Dermis blood vessel endothelial cell (primary cell): ENCODE measurements at places on chromosomes 12 and 14.

DNA sequence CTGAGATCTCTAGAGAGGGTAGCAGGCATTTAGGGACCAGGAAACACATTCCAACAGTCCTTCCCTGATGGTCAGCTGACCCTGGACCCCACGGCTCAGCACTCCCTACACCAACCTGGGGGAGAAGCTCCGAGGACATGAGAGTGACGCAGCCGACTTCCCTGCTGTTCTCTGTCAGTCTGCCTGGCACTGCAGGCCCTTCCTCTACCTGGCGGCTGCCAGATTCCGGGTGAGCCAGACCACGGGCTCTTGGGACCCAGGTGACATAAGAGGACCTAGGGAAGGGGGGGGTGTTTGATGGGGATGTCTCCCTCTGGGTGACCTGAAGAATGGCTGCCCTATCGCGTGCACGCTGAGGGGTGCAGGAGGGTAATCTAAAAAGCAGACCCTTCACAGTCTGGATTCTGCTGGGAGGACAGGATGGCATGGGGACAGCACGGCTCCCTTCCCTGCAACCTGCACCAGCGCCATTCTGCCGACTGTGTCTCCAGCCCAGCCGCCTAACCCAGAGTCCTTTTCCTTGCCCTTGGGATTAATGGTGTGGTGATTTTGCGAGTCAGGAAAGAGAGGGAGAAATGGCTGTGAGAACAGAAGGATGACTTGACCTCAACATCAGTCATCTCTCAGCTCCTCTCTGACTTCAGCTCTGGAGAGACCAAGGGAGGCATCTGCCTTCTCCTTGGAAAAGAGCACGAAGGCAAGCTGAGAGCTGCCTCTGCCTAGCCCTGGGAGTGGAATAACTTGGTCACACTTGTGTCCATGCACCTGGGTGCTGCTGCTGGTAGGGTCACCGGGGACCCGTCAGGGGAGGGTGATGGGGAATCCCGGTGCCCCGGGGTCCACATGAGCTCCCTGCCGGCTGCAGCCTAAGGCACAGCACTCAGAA is 158.5 kb downstream of the CALM1 start:
- DNase-seq, result no peak

GRCh38 chr14:103504991-103505565 is 17.6 kb downstream of the CKB start:
- DNase-seq, result no peak

DNA sequence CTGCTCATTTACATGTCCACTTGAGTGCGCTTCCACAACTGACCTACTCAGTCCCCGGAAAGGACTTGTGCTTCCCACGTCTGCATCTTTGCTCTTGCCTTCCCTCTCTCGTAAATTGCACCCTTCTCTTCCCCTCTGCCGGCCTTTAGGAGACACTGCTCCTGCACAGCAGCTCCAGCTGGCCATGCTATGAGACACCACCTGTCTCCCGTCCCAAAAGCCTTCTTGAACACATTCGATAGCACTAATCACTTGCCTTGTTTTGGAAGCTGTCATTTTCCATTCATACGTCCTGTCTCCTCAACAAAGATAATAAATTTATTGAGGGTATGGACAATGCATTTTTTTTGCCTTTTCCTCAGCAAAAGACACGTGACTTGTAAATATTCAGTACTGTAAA is 15.7 kb upstream of the KCNA1 start:
- DNase-seq, result no peak

DNA sequence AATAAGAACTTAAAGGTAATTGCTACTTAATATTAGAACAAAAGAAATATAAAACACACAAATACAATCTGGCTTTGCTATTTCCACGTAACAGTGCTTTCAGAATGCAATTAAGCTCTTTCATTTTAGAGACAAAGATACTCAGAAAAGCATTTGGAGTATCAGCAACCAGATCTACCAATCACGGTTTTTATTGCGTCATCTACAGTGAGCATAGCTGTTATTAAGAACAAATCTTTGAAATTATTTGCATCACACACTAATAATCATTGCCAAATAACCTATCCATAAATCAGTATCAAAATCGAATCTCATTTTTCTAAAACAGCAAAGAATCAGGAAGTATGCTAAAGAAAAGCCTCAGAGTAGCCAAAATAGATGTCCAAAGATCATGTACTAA is 26.9 kb upstream of the GARIN2 start:
- no peak for DNase-seq

GRCh38 chr12:121277374-121277759 is 19.1 kb downstream of the CAMKK2 start:
- DNase-seq, result no peak

- no peak for DNase-seq
Measured at GRCh38 chr12:94057262-94058151, 90.9 kb upstream of the PLXNC1 start.

DNA sequence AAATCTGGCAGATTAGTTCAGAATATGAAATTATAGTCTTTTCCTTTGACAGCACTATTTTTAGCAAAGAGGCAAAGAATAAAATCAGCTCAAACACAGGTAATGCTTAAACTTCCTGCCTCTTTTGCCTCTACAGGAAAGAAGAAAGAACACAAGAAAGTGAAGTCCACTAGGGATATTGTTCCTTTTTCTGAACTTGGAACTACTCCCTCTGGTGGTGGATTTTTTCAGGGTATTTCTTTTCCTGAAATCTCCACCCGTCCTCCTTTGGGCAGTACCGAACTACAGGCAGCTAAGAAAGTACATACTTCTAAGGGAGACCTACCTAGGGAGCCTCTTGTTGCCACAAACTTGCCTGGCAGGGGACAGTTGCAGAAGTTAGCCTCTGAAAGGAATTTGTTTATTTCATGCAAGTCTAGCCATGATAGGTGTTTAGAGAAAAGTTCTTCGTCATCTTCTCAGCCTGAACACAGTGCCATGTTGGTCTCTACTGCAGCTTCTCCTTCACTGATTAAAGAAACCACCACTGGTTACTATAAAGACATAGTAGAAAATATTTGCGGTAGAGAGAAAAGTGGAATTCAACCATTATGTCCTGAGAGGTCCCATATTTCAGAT is 17.4 kb downstream of the TMPO start:
- peak; percentile 67 for DNase-seq

DNA sequence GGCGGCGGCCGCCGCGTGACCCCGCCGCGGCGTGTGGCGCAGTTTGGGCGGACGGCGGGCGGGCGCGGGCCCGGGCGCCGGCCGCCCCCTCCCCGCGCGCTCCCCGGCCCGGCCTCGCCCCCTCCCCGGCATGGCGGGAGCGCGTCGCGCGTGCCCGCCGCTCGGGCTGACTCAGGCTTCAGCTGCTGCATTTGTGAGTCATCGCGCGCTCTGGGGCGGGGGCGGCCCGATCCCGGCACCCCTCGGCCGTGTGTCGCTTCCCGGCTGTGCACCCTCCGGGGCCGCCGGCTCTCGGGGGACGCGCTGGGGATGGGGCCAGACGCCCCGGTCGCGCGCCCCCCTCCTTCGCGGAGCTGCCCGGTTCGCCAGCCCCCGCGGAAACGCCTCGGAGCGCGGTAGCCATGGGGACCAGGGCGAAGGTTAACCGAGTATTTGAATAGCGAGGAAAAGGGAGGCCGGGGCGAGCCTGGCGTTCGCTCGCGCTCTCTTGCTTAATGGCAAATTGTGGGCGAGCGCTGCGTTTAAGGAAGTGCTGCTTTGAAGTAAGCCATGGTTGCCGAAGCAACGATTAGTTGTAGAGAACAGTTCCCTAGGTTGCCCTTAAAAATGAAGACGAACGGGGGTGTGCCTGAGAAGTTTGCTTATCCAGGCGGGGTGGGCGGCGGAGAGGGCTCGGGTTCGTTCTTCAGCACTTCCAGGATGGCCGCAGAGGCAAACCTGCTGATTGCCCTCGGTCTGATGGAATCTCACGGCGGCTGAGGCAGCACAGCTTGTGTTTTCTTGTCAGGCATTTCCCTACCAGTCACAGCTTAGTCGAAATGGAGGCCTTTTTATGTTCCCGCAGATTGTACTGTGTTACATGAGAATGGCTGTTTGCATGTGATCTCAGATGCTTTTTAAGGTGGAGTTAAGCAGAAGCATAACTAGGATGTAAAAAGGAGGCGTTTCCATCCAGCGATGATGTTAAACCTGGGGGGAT is 896 bp downstream of the EIF5 start:
- DNase-seq, result peak; percentile 77

DNA sequence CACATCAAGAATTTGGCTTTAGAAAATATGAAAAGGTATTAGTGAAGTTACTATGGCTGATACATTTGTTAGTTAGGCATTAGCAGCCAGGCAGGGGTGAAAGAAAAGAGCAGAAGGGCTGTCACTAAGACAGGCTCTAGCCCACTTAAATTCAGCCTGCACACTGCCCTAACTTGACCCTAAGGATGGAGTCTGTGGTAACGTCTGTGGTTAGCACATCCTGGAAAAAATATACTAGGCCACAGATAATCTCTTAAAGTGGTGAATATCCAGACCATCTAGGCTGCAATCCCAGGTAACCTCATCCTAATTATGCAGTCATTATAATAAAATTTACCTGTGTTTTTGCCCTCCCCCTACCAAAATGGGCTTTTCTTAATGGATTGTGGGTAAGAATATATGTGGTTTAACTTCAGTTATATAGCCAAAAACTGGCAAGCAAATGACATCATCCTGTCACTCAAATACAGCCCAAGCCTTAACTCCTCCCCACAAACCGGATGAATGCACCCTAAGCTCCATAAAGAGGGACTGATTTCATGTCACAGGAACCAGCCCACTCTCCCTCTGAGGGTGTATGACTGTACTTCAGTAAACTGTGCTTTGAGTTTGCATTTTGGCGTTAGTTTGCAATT is 440.9 kb downstream of the LRFN5 start:
- no peak for DNase-seq

DNA sequence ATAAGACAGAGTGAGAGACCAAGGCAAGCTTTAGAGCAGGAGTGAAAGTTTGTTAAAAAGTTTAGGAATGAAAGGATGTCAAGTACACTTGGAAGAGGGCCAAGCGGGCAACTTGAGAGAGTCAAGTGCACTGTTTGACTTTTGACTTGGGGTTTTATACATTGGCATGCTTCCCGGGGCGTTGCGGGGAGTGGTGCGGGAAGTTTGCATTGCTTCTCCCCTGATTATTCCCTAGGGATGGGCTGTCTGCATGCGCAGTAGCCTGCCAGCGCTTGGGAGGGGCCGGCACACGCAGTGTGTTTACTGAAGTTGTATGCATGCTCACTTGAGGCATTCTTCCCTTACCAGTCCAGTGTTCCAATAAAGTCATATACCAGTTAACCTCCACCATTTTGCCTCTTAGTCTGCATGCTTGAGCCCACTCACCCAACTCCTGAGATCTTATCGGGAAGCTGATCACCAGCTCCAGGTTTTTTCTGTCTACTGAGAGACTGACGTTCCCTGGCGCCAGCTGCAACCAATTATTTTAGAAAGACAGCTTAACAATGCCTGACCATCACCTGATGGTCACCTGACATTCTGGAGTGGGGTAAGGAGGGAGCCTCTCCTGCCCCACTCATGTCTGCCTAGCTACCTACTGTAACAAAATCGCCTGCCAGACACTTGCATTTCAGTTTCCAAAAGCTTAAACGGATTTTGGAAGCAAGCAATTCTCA is 53.2 kb downstream of the DACT1 start:
- DNase-seq, result no peak

DNA sequence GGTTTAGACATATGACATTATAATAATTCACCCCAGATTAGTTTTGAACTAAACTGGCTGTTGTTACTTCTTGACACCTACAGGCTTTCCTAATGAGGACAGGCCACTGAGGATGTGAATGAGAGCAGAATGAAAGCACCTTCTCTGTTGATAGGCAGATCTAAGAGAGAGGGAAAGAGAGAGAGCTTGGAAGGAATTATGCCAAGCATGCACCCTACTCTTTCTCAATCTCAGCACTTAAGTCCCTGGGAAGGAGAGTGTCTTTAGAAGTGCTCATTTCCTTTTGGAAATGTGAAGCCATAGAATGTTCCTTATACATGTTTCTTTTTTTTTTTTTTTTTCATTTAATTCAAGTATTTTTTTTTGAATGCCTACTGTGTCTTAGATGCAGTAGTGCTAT is 49.0 kb downstream of the TBC1D15 start:
- no peak for DNase-seq

GRCh38 chr14:89392181-89392580 is 24.9 kb downstream of the FOXN3 start:
- no peak for DNase-seq

DNA sequence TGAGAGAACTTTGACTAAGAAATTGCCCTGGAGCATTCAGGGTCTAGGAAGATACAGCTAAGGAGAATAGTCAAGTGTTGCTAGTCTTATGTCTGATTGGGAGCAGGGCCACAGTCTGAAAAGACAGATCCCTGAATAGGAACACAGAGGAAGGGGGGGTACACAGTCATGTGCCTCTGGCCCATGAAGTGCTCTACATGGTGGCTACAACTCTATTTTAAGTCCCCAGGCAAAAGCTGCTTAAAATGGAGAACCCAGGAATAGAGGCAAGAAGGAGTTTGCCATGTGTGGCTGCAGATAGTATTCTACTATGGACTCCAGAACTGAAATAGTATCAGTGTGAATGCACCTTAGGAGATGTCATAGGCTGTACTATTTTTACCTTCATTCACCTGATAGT is 118.0 kb upstream of the NPAS3 start:
- DNase-seq, result no peak

DNA sequence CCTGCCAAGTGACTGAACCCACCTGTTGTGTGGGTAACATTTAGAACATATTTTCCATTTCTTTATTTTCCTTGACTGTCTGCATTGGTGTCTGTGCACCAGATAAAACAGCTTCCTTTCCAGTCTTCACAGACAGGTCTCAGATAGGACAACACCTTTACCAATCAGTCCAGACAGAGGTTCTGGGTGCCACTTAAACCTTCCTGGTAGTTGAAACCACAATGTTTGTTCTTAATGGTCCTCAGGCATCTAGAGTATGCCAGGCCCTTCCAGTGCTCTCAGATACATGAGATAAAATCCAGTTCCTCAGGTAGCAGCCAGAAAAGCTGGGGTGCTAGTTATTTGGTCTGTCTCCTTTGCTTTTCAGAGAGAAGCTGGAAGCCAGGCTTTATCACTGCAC is 7.0 kb upstream of the CLEC2D start:
- DNase-seq, result no peak

DNA sequence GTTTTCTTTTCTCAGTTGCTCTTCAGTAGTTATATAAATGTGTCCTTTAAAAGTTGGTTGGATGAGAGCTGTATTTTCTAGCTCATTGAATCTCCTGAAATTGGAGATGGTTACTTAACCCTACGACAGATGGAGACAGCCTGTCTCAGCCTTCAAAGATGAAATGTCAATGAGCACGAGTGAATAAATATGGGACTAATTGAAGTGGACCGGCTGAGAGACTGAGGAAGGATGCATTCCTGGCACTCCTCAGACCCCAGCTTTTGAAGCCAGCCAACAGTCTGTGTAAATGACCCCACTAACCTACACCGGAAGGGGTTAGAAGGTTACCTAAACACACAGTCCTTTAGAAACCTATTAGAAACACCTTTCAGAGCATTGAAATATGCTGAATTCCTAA is 46.6 kb downstream of the PDZRN4 start:
- DNase-seq, result no peak
